AML-193 (cell line): ENCODE measurements at places on chromosomes 2 and 18.
A peak's percentile ranks its signal among the peaks of the same experiment; 100 is the strongest.

DNA sequence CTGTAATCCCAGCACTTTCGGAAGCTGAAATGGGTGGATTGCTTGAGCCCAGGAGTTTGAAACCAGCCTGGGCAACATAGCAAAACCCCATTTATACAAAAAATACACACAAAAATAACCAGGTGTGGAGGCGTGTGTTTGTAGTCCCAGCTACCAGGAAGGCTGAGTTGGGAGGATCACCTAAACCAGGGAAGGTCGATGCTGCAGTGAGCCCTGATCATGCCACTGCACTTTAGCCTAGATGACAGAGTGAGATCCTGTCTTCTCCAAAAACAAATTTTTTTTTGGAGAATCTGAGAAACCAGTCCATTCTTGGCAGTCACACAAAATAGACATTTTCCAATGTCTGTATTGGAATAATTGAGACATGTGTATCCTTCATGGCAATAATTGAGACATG lies 46.8 kb downstream of the RAB27B start:
- no peak for DNase-seq

- no peak for DNase-seq
Observed at GRCh38 chr2:238267884-238268680, 20.3 kb downstream of the PER2 start.

DNA sequence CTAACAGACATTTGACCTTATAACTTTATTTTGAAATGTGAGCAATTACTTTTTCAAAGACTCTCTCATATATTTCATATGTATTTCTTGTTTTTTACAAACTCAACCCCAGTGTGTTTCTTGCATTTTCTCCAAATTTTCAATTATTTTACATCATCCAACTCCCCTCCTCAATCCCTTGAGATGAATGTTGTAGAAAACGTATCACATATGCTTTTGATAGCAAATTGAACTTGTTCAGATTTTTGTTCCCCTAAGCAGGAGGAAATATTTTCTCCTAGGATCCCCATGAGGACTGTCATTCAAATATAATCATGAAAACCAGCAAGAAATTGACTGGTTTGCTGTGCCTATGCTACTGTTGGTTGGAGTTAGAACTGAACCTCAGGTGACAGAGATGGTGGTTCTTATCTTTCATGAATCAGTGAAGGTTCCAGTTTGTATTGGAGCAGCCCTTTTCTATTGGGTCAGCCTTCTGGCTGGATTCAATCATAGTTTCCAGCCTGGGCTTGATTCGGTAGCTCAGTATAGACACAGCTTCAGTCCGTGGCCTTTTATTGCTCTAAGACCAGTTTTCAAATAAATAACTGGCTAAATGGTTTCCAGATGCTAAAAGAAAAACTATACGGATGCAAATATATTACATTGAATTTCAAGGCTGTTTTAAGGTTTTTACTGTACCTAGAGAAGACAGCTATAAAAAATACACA lies 591.0 kb downstream of the EPHA4 start:
- DNase-seq: no peak

GRCh38 chr2:11420190-11420589 lies 45.8 kb downstream of the E2F6 start:
- no peak for DNase-seq

DNA sequence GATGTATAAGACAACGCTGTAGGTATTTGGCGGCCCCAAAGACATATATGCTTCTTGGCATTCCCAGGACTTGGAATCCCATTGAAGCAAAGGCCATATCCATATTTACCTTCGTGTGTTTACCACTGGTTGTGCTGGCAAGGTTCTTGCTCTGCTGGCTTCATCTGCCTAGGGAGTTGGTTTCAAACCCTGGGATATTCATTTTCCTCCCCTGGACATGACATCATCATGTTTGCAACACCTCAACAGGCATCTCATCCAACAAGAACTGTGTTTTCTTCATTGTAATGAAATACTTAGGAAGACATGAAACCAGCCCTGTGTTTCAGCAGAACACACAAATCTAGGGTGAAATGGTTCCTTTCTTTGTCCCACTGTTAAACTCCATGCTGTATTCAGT lies 77.9 kb upstream of the PHLPP1 start:
- no peak for DNase-seq

GRCh38 chr2:95667480-95667879 lies 75.7 kb downstream of the TRIM43 start:
- DNase-seq: no peak

DNA sequence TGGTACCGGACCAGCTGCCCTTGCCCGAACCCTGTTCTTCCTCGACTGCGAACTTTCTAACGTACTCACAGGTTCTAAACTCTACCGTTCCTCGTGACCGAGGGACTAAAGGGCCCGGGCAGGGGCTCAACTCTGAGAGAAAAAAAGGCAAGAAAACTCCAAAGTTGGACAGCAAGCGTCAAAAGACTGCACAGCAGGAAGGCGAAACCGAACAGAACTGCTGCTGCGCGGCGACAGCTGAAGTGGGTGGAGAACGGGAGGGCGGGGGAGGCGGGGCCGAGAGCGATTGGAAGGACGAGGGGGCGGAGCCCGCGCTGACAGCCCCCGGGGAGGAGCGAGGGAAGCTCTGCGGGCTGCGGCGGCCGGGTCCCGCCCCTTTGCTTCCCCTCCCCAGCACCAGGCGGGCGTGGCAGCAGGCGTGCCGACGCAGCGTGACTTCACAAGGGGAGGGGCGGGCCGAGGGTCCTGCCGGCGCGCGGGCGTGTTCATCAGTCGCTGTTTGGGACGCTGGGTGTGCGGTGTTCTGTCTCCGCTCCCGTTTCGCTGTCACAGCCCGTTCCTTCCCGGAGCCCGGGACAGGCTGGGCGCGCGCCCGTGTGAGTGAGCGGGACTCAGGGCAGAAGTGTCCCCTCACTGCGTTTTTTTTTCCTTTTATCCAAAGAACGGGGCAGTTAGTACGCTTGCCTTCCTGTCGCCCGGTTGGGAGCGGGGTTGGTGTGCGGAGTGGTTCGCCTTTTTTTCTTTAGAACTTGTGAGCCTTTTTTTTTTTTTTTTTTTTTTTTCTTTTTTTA lies at the start of gene NABP1:
Gene NABP1 (plus strand): TSS at position 491 of the 791 bp plus-strand sequence. CDS start 479 bp downstream, outside the sequence.
- peak; percentile 95 for DNase-seq
